Fibroblast of skin of right biceps (primary cell): ENCODE measurements at places on chromosomes 13 and 19.

DNA sequence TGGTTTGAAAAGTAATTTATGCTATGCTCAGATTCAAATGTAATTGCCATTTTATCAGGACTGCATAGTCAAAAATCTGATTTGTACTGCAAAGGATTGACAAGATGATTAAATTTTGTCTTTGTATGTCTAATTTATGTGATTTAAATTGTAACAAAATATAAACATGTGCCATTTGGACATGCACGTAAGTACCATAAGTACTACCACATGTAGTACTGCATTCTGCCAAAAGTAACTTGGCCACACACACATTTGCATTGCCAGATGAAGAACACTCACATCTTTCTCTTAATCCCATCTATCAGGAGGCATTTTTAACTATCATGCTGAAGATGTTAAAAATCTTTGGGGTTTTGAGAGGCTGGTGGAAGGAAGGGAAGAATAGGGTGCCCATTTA, 133.3 kb downstream of the KLF12 start:
- DNase-seq: no peak

GRCh38 chr19:50046649-50047503, 21.1 kb downstream of the ZNF473 start:
- peak; percentile 13 for DNase-seq

GRCh38 chr19:13121551-13122274, 3.6 kb downstream of the NACC1 start:
- no peak for DNase-seq

- no peak for DNase-seq
Observed at GRCh38 chr13:48678316-48678715, 24.6 kb downstream of the CYSLTR2 start.

DNA sequence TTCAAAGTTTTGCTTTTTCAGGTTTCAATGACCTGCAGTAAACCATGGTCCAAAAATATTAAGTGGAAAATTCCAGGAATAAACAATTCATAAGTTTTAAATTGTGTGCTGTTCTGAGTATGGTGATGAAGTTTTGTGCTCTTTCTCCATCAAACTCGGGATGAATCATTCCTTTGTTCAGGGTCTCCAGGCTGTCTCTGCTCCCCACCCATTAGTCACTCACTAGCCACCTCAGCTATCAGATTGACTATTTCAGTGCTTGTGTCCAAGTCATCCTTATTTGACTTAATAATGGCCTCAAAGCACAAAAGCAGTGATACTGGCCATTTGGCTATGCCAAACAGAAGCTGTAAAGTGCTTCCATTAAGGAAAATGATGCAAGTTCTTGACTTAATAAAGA, 1140.4 kb downstream of the EFNB2 start:
- peak; percentile 24 for DNase-seq

DNA sequence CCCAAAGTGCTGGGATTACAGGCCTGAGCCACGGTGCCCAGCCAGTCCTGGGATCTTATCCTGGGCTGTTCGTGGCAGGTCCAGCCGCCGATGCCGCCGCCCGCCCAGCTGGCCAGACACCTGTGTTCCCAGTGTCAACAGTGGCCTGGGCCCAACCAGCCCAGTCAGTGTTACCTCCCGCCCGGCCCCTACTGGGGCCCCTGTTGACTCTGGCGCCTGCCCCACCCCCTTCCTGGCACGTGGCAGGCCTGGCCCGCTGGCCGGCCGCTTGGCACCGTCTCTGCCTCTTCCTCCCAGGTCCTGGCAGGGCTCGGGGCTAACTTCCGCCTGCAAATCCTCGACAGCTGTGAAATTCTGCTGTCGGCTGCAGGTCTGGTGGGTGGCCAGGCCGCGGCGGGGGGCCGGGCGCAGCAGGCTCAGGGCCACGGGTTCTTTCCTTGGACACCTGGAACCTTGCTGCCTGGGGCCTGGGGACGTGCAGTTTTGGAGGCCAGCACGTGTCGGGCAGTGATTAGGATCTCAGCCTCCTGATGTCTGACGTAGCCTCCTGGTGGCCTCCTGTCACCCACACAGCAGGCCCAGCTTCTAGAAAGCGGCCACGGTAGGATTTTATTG, 9.1 kb downstream of the ARID3A start:
- DNase-seq: no peak

GRCh38 chr13:109807345-109807744, 21.0 kb upstream of the IRS2 start:
- no peak for DNase-seq

- no peak for DNase-seq
Observed at GRCh38 chr19:50564229-50565105, 3.8 kb downstream of the LRRC4B start.

- no peak for DNase-seq
Observed at GRCh38 chr13:45468635-45469034, 3.9 kb downstream of the COG3 start.

- DNase-seq: no peak
Observed at GRCh38 chr19:14056741-14057356, 5.0 kb downstream of the PALM3 start.

- no peak for DNase-seq
Observed at GRCh38 chr19:21604351-21604926, 99.0 kb downstream of the ZNF429 start.

DNA sequence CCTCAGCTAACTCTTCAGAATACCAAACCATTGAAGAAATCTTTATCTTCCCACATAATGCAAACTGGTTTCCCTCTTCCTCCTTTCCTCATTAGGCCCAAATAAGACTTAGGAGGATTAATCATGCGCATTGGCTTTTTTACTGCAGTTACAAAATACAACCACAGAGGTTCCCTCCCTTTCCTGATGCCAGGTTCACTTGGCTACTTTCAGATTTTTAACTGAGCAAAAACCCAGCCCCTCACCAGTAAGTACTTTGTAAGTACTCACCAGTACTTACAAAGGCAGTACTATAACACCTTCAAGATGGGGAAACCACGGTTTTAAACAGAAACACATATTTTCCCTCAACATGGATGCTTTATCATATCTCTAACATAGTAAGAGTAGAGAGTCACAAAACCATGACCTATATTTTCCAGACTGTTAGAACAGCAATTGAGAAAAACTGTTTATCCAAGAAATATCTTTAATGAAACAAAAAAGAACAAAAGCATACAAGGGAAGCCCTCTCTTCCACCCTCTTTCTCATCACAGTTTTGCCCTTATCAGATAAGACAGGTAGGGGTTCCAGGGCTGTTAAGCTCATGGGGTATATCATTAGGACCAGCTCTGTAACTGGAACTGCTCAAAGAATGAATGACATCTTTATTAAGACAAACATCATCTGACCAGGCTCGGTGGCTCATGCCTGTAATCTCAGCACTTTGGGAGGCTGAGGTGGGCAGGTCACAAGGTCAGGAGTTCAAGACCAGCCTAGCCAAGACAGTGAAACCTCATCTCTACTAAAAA, 12.7 kb downstream of the FOXO1 start:
- no peak for DNase-seq

GRCh38 chr19:29882719-29883105, 59.3 kb upstream of the URI1 start:
- no peak for DNase-seq

GRCh38 chr19:6706633-6706958, 13.9 kb downstream of the C3 start:
- no peak for DNase-seq
